ENCODE measurements at places on chromosomes 11 and 22. TPM values are rescaled to one million over a fixed set of nuclear protein-coding genes. Genes with fewer than 3 reads are reported as not detected.

Gene DUSP8
- total RNA-seq: 0.10 TPM

Gene MUC6
- total RNA-seq: 0.10 TPM

DNA sequence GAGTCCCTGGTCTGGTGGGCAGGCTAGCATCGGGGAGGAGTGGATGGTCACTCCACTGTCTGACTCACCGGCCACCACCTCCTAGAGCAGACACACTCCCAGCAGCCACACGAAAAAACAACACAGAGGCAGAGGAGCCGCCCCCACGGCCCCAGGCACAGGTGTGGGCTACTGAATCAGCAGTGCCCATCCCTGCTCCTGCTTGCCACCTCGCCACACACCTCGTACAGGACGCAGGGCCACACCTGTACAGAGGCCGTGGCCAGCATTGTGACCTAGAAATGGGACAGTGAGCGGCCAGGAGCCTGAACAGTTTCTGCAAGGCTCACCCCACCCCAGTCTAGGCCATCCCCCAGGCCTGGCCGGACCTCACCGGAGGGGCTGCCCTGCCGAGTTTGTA lies 14.0 kb downstream of the TRIM29 start:
- DNase-seq: peak; percentile 34

- DNase-seq: no peak
Observed at GRCh38 chr22:41813726-41814410, 13.4 kb downstream of the CCDC134 start.

GRCh38 chr11:59716051-59716450 lies 2.4 kb upstream of the OR10V1 start:
- DNase-seq: no peak

DNA sequence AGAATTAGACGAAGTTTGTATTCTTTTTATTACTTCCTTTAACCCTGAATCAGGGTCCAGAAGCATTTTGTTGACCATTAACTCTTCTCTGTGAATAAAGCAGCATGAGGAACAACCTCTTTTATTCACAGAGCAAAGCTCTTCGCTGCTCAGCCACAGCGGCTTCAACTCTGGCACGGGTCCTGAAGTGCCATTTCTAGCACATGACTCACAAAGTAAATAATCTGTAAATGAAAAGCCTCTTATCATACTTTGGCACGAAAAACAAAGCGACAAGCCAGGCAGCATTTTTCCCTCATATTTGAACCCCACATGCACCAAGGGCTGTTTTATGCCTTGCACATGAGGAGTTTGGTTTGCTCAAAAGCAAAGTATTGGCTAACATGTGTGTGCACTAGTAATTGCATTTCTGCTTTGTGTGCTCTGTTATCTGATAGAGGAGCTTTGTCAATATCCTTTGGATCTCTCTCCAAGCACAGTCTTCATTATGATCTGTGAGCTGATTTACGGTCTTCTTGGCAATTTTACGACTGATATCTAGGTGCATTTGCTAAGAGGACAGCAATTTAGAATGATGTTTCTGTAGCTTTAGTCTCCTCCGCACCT lies 33.0 kb upstream of the APOBEC3A start:
- DNase-seq: peak; percentile 87

Gene BTBD18
- not detected for total RNA-seq

Gene MFNG
- total RNA-seq: not detected

Gene TEX12
- 0.29 TPM for total RNA-seq

Gene CD59
- 118 TPM for total RNA-seq

DNA sequence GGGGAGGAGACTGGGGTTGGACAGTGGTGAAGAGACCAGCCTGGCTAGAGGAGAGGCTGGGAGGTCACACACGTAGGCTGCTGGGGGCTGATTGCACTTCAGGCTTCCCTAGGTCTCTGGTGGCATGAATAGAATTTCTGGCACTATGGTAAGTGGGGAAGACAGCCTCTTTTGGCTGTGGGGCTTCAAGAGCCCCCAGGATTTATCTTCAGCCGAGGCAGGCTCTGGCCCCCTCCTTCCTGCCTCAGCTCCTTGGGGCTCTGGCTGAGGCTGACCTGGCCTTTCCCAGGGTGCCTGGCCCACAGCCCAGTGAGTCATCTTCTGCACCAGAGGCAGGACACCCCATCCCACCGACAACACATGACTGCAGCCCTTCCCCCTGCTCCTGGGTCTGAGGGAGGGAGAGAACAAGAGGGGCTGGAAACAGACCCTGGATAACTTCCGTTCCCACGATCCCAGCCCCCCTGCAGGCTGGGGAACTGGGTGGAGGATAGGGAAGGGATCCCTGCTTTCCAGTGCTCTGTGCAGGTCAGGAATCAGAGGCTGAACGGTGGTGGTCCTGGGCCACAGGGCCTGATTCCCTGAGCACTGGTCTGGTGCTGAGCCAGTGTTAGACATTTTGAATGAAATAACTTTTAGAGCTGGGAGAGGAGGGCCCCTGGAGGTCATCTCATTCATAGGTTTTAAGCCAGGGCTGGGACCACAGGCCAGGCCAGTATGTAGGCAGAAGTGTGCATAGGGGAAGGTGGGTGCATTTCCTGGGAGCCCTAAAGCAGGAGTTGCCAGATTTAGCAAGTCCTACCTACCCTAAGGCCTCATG lies 26.5 kb downstream of the ARHGEF17 start:
- DNase-seq: peak; percentile 93

Gene PNPLA3
- 7.6 TPM for total RNA-seq

- DNase-seq: no peak
Observed at GRCh38 chr22:49693416-49693815, 134.3 kb downstream of the BRD1 start.

DNA sequence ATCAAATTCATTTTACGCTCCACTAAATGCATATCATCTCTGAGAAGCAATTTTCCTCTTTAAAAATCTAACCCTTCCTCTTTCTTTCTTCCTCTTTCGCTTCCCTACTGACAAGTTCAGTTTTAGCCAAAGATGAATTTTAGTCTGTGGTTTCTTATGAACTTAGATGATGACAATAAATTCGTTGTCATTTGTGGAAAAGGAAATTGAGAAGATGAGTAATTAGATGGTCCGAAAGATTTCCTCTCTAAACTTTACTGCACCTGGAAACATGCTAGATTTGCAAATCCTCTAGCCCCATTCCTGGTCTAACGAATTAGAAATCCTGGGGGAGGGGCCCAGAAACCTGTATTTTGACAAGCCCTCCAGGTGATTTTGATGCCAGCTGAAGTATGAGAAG lies 855.4 kb upstream of the CHORDC1 start:
- no peak for DNase-seq

Gene BAIAP2L2
- 9.7 TPM for total RNA-seq

Gene GAL
- total RNA-seq: not detected

Gene HEPACAM
- not detected for total RNA-seq

Gene APOL1
- total RNA-seq: 8.0 TPM

DNA sequence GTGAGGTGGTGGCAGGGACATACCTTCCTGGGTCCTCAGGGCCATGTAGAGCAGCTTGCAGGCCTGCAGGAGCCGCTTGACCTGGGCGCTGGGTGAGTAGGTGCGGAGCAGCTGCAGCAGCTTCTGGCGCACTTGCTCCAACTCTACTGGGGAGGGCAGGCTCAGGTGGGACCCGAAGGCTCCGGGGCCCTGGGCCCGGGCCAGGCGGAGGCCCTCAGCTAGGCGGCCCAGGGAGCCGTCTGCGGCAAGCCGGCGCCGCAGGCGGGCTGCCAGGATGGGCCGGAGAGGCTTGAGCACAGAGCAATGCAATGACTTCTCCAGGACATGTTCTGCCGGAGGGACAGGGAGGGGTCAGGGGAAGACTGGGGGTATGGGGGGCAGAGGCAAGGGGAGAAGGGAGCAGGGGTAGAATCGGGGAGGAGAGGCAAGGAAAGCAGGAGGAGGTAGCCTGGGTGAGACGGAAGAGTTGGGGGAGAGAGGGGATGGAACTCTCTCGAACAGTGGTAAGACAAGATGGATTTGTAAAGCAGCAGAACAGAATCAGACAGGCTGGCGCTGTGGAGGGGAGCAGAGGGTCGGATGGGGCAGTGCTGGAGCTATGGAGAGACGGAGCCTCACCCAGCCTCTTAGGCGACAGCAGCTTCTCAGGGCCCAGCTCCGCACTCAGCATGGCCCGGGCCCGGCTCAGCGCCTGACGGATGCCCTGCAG lies 2.2 kb downstream of the RIN1 start:
- DNase-seq: no peak

- no peak for DNase-seq
Observed at GRCh38 chr11:130763087-130763980, 152.9 kb downstream of the SNX19 start.

DNA sequence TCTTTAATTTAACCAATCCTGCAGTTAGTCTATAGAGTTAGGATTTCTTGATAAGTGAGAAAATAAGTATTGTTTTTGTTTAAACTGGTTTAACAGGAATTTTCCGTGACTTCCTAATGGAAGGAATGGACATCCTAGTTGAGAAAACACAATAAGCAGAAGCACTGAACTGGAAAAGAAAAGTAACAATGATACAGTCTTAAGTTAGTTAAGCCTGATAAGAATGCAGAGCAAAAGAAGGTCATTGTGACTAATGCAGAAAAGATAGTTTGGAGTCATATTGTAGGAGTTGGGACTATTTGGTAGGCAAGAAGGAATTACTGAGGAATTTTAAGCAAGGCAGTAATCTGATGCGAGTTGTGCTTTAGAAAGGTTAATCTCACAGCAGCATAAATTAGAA lies 11.7 kb downstream of the RNF141 start:
- DNase-seq: no peak

Gene FLRT1
- under 0.01 TPM for total RNA-seq

DNA sequence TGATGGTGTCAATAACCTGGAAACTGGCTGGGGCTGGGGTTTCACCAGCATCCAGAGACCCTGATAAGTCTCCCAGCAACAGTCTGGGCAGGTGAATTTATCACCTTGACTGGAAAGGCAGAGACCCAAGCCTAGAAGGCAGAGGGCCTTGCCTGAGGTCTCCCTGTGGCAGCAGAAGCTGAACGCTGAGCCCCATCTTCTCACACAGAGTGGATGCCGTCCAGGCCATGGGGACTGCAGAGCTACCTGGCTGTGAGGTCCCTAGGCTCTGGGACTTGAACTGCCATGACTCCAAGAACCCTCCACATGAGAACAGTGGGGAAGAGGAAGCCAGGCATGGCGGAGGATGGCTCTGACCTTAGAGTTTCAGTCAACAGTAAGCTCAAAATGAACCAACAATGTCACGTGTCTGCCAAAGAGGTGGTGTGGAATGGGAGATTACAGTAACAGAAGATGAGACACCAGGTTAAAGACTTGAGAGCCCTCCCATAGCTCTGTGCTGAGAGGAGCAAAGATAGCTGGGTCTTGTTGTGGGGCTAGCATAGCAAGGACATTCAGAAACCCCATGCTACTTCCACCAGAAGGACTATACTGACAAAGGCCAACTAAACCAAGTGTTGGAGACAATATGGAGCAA lies 79.1 kb upstream of the LINC01488 start:
- no peak for DNase-seq

DNA sequence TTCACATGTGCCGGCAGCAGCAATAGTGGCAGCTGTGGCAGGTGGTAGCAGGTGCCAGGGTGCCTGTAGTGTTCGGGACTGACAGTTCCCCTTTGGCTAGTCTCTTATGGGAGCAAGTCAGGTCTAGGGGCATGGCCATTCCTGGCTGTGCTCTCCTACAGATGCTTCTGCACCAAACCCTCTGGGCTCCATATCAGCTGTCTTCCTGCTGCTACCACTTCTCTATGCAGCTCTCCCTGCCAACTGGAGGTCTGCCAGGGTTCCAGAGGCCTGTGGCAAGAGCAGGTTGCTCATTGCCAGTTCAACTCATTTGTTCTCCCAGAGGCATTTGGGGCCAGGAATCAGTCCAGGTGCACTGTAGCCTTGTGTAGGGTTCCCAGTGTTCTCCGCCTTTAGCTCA lies 473.7 kb downstream of the JRKL start:
- no peak for DNase-seq

GRCh38 chr22:27667121-27667843 lies 134.3 kb downstream of the MN1 start:
- peak; percentile 83 for DNase-seq

- DNase-seq: peak; percentile 80
Observed at GRCh38 chr22:37681556-37682049, 4.5 kb upstream of the NOL12 start.

DNA sequence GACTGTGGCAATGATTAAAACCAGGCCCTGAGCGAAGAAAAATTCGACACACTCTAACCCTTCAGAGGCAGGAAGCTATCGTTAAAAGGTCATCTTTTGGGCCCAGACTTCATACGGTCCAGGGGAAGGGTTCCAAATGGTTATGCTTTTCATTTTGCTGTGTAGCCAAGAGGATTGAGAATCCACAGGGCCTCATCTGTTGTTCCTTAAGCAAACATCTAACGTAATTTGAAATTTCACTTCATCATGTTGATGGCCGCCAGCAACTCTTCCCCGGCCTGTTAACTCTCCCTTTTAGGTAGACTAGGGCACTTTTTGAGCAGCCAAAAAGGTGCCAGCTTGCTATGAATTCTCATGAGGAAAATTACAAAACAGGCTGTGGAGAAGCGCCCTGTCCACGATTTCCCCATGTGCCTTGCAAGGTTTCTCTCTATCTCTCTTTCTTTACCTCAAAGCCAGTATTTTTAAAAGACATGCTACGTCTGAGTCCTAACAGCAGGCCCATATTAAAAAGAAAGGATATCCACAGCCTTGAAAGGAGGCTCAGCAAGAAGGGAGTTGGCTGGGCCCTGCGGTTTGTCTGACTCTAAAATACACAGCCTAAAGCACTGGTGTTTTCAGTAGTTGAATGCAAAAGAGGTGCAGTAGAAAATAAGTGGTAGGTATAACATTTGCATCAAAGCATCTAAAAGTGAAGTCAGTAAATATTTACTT lies 356.3 kb upstream of the NARS2 start:
- no peak for DNase-seq

DNA sequence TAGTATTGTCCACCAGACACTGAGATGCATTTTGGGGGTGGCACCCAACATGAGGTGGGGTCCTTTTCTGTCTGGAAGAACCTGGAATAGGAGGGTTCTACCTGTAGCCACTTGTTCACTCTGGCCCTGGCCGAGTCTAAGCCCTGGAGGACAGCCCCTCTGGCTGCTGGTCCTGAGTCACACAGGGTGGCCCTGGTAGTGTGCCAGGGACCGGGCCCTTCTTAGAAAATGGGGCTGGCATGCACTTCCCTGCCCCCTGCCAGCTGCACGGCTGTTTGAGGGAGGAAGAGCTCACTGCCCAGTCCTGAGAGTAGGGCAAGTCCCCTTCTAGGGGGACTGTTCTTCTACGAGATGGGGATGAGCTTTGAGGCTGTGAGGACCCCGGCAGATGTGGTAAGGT lies 2.2 kb downstream of the PLCB3 start:
- no peak for DNase-seq

DNA sequence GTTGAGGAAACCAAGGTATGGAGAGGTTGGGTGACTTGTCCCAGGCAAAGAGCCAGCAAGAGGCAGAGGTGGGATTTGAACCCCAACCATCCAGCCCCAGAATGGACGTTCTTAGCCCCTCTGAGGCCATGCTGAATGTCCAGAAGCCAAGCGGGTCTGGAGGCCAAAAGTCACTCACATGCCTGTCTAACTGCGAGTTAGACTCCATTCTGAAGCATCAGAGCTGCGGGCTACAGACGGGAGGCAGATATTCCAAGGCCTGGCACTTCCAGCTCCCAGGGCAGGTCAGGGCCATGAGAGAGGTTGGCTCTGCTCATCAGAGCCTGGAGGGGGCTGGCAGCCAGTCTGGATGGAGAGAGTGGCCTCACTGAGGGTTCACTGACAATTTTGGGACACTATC lies 616.5 kb downstream of the BRD1 start:
- DNase-seq: no peak

Gene TAF1D
- 134 TPM for total RNA-seq

Gene PICK1
- total RNA-seq: 12.7 TPM

GRCh38 chr11:56396047-56396446 lies 16.4 kb upstream of the OR5AL1 start:
- no peak for DNase-seq

Gene GAL3ST3
- not detected for total RNA-seq
